ENCODE measurements at places on chromosomes 2 and 18.

DNA sequence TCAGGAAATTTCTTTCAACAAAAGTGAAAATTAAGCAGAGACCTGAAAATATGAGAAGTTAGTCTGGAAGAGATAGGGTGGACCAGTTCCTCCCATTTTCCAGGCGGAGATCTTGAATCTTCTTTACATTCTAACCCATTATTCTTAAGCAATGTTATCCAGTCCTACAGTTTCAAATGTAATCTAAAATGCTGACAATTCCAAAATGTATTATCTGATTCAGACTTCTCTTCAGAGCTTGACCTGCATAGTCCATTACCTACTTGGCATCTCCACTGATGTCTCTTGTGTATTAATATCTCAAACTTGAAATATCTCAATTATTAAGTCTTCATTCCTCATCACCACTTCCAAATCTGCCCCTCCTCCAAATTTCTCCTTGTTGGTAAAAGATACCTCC, 28.4 kb upstream of the SLC39A10 start:
- DNase-seq, result no peak

DNA sequence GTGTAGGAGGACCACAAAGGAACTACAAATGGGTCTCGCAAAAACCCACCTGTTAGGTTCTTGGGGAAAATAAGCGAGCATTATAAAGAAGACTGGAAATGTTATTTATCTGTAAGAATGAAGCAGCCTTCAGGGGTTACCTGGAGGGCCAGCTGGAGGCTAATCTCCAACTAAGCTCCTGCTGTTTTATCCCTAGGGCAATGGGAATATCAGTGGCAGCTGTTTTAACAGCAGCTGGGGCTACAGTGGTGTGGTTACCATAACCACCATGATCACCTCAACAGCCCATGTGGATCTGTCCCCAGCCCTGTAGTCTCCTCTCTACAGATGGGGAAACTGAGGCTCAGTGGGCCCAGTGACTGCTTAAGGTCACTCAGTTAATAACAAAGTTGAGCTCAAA, 108.1 kb downstream of the FTCDNL1 start:
- DNase-seq, result no peak

- DNase-seq, result no peak
These were observed 15.9 kb downstream of the ITGB1BP1 start for GRCh38 chr2:9407363-9407811.

GRCh38 chr18:12441475-12442034, 33.8 kb downstream of the PRELID3A start:
- DNase-seq, result no peak

- DNase-seq, result peak; percentile 60
These were observed 54.5 kb downstream of the SCN2A start for GRCh38 chr2:165293440-165294420.

All from ureter (tissue), 1 donor.